HFFc6 (cell line): ENCODE measurements at places on chromosomes 4 and X.

DNA sequence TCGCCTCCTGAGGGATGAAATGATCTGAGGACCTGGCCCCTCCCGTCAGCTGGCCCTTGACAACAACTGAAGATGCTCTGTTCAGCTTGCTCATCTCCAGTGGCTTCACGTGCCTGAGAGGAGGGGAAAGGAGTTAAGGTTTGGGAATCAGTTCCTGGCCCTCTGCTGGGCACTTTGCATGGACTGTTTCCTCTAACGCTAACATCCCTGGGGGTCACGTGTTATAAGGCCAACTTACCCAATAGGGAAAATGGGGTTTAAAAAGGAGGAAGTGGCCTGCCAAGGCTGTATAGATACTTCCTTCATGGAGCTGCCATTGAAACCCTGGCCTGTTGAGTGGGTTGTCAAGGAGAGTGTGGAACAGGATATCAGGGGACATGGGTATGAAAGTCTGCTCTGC is 65.6 kb downstream of the OR13H1 start:
- H3K27ac ChIP-seq = no peak overlapping the region
- H3K27me3 ChIP-seq = peaks cover 1% of the 10 kb centered on the region
- H3K4me1 ChIP-seq = no peaks in the 10 kb centered on the region
- no peak for DNase-seq
- H3K4me3 ChIP-seq = no peak overlapping the region

GRCh38 chrX:131393426-131393825 is 104.3 kb upstream of the IGSF1 start:
- no peak overlapping the region for H3K27ac ChIP-seq
- DNase-seq = no peak
- H3K36me3 ChIP-seq = no peaks in the 10 kb centered on the region
- H3K4me3 ChIP-seq = no peak overlapping the region

DNA sequence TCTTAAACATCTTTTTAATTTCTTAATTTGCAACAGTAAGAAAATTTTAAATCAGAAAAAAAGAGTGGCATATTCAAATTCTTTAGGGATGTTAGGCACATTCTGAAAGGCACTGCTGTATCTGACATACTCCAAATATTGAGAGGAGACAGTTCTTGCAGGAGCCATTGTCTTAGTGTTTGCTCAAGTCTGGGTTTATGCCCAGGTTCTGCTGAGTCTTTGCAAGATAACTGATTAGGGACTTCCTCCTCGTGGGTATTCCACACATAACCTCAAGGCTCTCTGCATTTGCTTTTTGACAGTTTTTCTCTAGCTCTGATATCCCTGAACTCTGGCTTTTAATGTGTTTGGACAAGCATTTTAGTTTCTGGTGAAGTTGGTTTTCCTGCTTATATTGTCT is 52.6 kb downstream of the RPS3A start:
- H3K27ac ChIP-seq = no peak overlapping the region
- no peak overlapping the region for H3K4me3 ChIP-seq
- H3K27me3 ChIP-seq = peaks cover 2% of the 10 kb centered on the region; the same call in 1 of the 2 replicates
- no peak for DNase-seq
- peaks cover 35% of the 10 kb centered on the region for H3K36me3 ChIP-seq
- H3K4me1 ChIP-seq = no peaks in the 10 kb centered on the region

DNA sequence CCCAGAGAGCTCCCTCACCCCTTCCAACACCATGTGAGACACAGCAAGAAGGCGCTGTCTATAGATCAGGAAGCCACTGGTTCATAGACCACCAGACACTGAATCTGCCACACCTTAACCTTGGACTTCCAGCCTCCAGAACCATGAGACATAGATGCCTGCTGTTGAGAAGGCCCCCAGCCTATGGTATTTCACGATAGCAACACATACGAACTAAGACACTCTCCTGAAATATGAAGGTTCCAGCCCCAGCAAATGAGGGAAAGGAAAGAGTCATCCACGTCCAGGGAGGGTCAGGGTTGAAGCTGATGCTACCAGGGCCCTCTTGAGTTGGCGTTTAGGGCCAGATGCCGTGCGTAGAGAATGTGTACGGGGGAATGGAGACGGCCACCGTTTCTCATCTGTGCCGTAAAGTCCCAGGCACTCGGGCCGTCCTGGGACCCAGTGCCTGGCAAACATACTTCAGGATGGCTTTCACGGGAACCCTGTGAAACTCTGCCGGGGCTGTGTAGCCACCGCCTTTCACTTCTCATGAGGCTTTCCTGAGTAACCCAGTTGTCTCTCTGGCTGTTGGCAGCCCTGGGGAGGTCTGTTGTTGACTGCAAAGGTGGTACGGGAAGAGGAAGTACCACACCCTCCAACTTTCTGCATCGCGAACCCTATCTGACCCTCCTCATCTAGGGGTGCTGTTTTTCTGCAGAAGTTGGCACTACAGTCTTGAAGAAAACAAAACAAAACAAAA is 17.7 kb upstream of the P2RY8 start:
- no peak overlapping the region for H3K4me3 ChIP-seq
- H3K36me3 ChIP-seq = no peaks in the 10 kb centered on the region
- H3K27me3 ChIP-seq = peaks cover 9% of the 10 kb centered on the region

DNA sequence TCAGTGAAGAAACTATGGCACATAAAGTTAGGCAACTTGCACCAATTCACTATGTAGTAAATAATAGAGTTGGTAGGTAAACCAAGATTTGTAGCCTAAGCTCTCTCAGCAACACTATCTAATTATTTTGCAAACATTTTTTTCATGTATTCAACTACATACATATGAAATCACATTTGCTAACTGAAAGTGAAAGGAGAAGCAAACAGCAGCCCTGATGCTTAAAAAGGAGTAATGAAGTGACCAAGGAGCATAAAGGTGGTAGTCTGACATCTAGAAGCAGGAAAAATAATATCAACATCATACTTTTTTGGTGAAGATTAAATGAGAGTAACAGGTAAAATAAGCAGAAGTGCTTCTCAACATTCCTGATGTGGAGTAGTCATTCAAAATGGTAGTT is 603.7 kb downstream of the GRXCR1 start:
- H3K4me3 ChIP-seq = no peak overlapping the region
- no peak for DNase-seq
- no peaks in the 10 kb centered on the region for H3K4me1 ChIP-seq
- no peaks in the 10 kb centered on the region for H3K27me3 ChIP-seq
- no peaks in the 10 kb centered on the region for H3K36me3 ChIP-seq

DNA sequence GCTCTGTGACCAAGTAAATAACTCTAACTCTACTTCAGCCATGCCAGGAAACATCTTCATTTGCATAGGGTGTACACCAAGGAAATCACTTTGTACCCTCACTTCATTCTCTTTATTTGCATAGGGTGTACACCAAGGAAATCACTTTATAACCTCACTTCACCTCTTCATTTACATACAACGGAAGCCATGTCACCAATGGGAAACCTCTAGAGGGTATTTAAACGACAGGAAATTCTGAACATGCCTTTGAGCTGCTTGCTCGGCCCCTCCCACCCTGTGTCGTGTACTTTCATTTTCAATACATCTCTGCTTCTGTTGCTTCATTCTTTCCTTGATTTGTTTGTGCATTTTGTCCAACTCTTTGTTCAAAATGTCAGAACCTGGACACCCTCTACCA is 848.1 kb upstream of the FRG1 start:
- H3K27ac ChIP-seq = peak overlapping the region; percentile 14; the same call in 1 of the 2 replicates
- H3K27me3 ChIP-seq = no peaks in the 10 kb centered on the region
- no peaks in the 10 kb centered on the region for H3K36me3 ChIP-seq
- peak overlapping the region; percentile 73 for H3K4me3 ChIP-seq

GRCh38 chr4:99219072-99219471 is at the start of gene ADH6:
TSS of gene ADH6 (minus strand) at chr4:99219246. CDS start at chr4:99219152, 94 bp downstream.
- no peaks in the 10 kb centered on the region for H3K36me3 ChIP-seq
- no peak for DNase-seq
- no peaks in the 10 kb centered on the region; the same call in 1 of the 2 replicates for H3K27me3 ChIP-seq

DNA sequence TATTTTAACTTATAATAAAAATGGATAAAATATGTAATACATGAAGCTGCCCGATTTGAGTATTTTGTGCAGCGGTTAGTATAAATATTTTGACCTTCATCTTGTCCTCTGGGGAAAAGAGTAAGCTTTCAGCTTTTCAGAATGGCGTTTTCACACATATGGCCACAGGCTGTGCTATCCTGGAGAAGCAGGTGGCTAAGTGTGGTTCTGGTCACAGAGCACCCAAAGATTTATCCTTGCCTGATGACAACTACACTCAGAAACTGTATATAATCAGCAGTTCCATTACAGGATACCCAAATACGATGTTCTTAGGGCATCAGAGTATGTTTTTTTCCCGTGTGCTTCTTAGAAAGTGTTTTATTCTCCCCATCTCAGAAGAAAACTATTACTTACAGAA is 42.3 kb upstream of the ANK2 start:
- no peak for DNase-seq
- no peaks in the 10 kb centered on the region for H3K4me1 ChIP-seq
- H3K27me3 ChIP-seq = no peaks in the 10 kb centered on the region
- H3K27ac ChIP-seq = no peak overlapping the region
- no peaks in the 10 kb centered on the region for H3K36me3 ChIP-seq
- no peak overlapping the region for H3K4me3 ChIP-seq

DNA sequence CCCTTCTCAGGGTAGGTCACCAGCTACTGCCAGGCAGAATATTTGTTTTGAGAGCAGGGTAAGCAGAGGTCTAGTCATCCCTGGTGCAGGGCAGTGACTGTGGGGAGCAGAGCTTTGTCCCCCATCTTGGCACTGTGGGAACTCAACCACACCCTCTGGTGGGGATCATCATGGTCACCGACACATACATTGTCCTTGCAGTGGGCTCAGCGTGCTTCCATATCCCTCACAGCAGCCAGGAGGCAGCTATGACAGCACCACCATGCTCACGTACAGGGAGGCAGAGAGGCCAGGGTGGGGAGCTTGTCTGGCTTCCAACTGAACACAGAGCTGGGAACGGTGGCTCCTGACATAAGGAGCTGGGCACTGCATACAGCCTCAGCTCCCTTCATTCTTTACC is 102.3 kb downstream of the ENPP6 start:
- H3K27ac ChIP-seq = no peak overlapping the region
- no peaks in the 10 kb centered on the region for H3K4me1 ChIP-seq
- peaks cover 1% of the 10 kb centered on the region; the same call in 1 of the 2 replicates for H3K27me3 ChIP-seq
- no peak for DNase-seq

DNA sequence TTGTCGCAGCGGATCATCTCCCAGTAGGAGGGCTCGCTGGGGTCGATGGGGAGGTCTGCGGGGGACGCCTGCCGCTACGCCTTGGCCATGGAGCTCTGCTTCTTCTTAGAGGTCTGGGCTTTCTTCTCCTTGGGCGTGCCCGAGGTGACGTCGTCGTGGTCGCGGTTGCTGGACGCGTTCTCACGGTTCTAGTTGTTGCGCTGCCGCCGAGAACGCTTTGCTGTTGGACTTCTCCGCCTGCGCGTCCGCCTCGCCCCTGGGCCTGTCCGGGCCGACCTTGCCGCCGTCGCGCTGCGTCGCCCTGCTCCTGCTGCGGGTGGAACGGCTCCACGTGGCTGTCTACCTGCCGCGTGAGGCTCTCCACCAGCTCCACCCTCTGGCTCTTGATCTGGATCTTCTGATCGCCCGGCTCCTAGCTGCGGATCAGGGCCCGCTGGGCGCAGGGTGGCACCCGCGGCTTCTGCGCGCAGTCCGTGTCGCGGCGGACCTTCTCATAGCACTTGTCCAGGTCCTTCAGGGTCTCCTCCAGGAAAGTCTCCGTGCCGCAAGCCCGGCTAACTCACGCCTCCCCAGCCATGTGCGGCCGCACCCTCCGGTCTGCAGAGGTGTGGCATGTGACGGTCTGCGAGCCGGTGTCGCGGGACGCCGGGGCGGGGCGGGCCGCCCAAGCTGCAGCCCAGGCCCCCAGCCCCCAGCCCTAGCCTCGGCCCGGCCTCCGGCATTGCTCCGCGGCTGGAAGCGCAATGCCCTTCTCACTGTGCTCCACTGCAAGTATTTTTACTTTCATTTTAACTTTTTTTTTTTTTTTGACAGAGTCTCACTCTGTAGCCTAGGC is 40.5 kb upstream of the OGT start:
- H3K36me3 ChIP-seq = 0 out of 2 replicates have a peak, but pooled peaks cover 7% of the 10 kb centered on the region
- no peak overlapping the region; the same call in 1 of the 2 replicates for H3K27ac ChIP-seq
- no peaks in the 10 kb centered on the region for H3K27me3 ChIP-seq

DNA sequence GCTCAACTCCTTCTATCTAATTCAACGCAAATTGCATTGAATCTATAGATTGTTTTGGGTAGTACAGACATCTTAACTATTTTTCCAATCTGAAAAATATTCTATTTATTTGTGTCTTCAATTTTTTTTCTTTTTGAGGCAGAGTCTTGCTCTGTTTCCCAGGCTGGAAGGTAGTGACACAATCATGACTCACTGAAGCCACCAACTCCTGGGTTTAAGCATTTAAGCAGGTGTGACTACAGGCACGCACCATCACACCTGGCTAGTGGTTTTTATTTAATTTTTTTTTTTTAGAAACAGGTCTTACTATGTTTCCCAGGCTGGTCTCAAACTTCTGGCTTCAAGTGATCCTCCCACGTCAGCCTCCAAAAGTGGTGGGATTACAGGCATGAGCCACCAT is 98.3 kb downstream of the GK start:
- H3K4me1 ChIP-seq = no peaks in the 10 kb centered on the region
- H3K4me3 ChIP-seq = no peak overlapping the region
- H3K27me3 ChIP-seq = peaks cover 2% of the 10 kb centered on the region

- DNase-seq = no peak
- H3K27ac ChIP-seq = no peak overlapping the region
These were observed 37.6 kb upstream of the ERVMER34-1 start for GRCh38 chr4:52788806-52789205.

DNA sequence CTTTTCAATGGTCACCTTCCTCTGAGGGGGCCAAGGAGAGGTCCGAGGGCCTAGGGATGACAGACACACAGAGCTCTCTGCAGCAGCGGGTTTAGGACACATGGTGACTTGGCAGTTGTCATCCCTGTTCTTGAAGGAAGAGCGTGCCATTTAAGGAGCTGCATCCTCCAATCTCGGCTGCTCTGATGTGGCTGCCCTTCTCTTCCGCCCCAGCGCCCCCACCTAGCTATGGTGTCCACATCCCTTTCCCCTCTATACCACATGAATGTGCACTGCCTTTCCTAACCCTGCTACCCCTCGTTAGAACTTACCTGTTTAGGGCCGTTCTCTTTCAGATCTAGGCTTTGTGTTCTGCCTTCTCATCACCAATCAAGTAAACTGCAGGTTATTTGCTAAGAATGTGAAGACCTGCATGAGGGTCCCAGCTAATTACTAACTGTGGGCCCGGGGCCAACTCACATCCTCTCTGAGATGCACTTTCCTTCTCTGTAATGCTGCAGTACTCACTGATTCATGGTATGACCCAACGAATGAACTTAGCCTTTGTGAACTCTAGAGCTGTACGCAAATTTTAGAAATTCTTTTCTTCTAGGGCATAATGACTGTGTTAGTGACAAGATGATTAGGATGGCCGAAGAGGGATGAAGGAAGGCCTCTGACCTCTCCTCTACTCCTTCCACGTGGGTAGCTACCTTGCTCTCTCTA is 38.2 kb downstream of the CHST7 start:
- H3K36me3 ChIP-seq = peaks cover 12% of the 10 kb centered on the region; the same call in 1 of the 2 replicates
- H3K4me3 ChIP-seq = no peak overlapping the region
- no peak for DNase-seq
- H3K4me1 ChIP-seq = no peaks in the 10 kb centered on the region

DNA sequence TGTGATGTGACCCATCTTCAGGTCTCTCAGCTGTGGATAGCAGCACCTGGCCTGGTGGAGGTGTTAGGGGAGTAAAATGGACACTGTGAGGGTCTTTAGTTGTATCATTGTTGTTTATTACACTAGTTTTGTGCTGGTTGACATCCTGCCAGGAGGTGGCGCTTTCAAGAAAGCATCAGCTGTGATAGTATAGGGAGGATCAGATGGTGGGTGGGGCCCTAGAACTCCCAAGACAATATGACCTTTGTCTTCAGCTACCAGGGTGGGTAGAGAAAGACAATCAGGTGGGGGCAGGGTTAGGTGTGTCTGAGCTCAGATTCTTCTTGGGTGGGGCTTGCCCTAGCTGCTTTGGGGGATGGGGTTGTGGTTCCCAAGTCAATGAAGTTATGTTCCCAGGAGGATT is 162.8 kb downstream of the PPP1R2C start:
- H3K4me1 ChIP-seq = no peaks in the 10 kb centered on the region
- no peak overlapping the region for H3K27ac ChIP-seq
- DNase-seq = no peak
- no peak overlapping the region for H3K4me3 ChIP-seq
- no peaks in the 10 kb centered on the region for H3K27me3 ChIP-seq
- no peaks in the 10 kb centered on the region; the same call in 1 of the 2 replicates for H3K36me3 ChIP-seq
